ENCODE measurements at places on chromosomes 5 and 9. TPM values are rescaled to one million over a fixed set of nuclear protein-coding genes. Genes with fewer than 3 reads are reported as not detected.

DNA sequence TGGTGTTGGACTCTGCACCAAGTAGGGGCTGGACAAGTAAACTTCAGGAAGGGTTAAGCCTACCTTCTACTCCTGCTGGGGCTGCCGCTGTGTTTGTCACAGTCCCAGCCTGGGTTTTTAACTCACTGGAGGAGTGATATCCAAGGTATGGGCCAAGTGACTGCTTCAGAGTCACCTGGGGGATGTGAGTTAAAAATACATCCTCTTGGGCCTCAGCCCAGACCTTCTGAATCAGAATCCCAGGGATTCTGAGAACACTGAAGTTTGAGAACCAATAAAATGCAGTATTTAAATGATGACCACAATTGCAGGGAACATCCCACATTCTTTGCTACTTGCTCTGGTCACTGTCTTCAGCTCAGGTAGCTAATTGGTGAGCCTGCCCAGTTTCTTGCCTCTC lies 95.1 kb upstream of the DNAH5 start:
- no peak for DNase-seq
- H3K36me3 ChIP-seq: no peaks in the 10 kb centered on the region
- H3K4me3 ChIP-seq: no peak overlapping the region
- peaks cover 11% of the 10 kb centered on the region for H3K4me1 ChIP-seq
- H3K27ac ChIP-seq: no peak overlapping the region

GRCh38 chr5:14417792-14418765 lies 163.5 kb upstream of the OTULINL start:
- no peak overlapping the region for H3K27ac ChIP-seq
- no peak overlapping the region for H3K4me3 ChIP-seq
- no peaks in the 10 kb centered on the region for H3K4me1 ChIP-seq

DNA sequence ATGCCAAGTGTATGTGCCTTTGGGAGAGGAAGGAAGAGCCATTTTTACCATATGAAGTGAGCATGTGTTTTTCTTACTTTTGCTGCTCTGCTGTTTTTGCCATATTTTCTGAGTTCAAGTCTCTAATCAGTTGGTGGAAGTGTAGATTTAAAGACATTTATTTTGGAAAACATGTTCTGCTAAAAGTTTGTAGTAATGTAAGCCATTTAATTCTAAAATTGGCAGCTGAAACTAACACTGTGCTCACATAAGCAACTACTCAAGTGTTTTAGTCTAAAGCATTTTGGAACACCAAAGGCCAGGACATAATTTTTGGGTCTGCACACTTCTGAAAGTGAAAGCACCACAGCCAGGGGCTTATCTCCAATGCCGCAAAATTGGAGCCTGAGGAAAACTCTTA lies 363.4 kb upstream of the ZNF608 start:
- H3K4me3 ChIP-seq: no peak overlapping the region
- H3K27ac ChIP-seq: no peak overlapping the region
- H3K27me3 ChIP-seq: no peaks in the 10 kb centered on the region
- H3K4me1 ChIP-seq: no peaks in the 10 kb centered on the region
- DNase-seq: no peak

GRCh38 chr5:179223528-179223927 lies 121.7 kb downstream of the ADAMTS2 start:
- DNase-seq: no peak
- no peaks in the 10 kb centered on the region for H3K27me3 ChIP-seq
- H3K27ac ChIP-seq: no peak overlapping the region

GRCh38 chr9:96691326-96691725 lies 36.2 kb upstream of the PRXL2C start:
- no peak for DNase-seq
- no peak overlapping the region for H3K27ac ChIP-seq
- H3K4me1 ChIP-seq: no peaks in the 10 kb centered on the region
- H3K36me3 ChIP-seq: no peaks in the 10 kb centered on the region
- no peak overlapping the region for H3K4me3 ChIP-seq

DNA sequence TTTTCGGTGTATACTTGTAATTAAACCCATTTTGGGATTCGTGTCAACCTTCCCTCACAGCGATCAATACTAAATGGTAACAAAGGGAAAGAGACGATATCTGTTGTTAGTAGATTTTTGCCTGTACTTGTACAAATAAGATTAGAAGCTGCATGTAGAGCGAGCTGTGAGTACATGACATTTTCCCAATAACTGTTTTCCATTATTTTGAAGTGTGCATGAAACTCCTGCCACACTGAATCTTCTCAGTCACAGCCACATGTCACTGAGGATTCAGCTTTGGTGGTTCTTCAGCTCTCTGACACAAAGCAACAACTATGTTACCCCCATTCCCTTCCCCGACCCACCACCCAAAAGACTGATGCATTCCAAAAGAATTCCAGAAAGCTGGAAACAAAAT lies 685.6 kb downstream of the EFNA5 start:
- H3K4me1 ChIP-seq: no peaks in the 10 kb centered on the region
- H3K36me3 ChIP-seq: no peaks in the 10 kb centered on the region
- no peak overlapping the region for H3K27ac ChIP-seq
- no peak for DNase-seq
- no peaks in the 10 kb centered on the region for H3K27me3 ChIP-seq

- H3K27ac ChIP-seq: no peak overlapping the region
- no peaks in the 10 kb centered on the region for H3K4me1 ChIP-seq
- no peaks in the 10 kb centered on the region for H3K36me3 ChIP-seq
- H3K27me3 ChIP-seq: no peaks in the 10 kb centered on the region
Measured at GRCh38 chr5:41973887-41974286, 48.8 kb downstream of the FBXO4 start.

NPDC1 gene
- 152 TPM for total RNA-seq

ARHGEF37 gene
- total RNA-seq: 13.3 TPM

NOXA1 gene
- 6.5 TPM for total RNA-seq

PTRH1 gene
- 8.0 TPM for total RNA-seq

RETREG1 gene
- 22.8 TPM for total RNA-seq

ANKRD18A gene
- total RNA-seq: 1.0 TPM

SEMA4D gene
- 46.2 TPM for total RNA-seq

LECT2 gene
- total RNA-seq: not detected

Data from upper lobe of right lung (tissue), 1 donor.